ENCODE measurements at places on chromosomes 4 and X.

- DNase-seq = no peak
These were observed 408.6 kb downstream of the FAM47B start for GRCh38 chrX:35351212-35351611.

DNA sequence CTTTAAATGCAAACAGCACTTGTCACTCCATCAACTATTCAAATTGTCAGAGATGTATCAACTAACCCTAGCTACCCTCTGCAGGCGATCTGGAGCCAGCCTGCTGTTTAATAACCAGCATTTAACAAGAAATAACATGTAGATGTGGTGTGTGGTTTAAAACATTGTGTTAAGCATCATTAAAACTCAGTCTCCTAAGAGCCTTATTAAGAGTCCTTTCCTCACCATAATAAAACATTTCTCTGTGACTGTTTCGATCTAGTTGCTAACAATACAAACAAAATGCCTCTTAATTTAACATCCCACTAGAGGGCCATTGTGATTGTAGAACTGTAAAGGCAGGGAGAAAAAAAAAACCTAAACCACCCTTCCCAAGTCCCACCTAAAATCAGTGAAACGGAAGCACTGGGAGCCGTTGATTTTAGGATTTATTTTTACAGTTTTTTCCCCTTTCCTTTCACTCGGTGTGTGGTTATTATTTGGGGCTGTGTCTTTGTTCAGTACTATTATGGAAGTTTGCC lies 708.6 kb downstream of the C4orf33 start:
- DNase-seq = no peak

DNA sequence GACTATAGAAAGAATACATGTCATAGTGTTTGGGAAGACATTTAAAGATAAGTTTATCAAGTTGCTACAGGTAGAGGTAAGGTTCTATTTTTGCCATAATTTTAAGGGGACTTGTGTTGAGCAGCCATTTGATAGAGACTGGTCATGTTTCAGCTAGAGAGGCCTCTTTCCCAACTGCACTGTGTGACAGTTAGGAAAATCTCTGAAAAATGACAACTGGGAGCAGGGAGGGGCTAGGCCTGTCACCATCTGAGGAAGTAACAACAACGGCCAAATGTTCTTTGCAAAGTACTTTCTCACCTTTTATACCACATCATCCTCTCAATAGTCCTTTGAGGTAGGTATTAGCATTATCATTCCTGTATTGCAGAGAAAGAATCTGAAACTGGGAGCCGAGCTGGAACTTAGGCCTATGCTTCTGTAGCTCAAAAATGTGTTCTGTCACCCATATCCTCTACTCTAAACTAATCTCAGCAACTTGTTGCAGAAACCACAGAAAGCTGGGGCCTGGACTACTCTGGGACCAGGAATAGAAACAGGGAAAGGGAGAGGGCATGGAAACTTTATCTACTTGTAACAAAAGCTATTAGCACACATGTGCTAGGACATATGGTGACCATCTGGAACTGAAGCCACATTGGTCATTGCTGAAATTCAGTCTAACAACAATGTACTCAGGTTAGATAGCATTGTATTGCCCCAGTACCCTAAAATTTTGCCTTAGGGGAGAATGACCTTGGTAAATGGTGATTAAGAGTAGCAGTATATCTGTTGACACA lies 198.9 kb downstream of the MID1IP1 start:
- DNase-seq = no peak

- no peak for DNase-seq
These were observed 365.7 kb downstream of the PPP3CA start for GRCh38 chr4:100981447-100982204.

- DNase-seq = no peak
These were observed 10.0 kb upstream of the CC2D2A start for GRCh38 chr4:15459706-15460105.

GRCh38 chr4:679104-679481 lies 4.8 kb downstream of the MYL5 start:
- no peak for DNase-seq

DNA sequence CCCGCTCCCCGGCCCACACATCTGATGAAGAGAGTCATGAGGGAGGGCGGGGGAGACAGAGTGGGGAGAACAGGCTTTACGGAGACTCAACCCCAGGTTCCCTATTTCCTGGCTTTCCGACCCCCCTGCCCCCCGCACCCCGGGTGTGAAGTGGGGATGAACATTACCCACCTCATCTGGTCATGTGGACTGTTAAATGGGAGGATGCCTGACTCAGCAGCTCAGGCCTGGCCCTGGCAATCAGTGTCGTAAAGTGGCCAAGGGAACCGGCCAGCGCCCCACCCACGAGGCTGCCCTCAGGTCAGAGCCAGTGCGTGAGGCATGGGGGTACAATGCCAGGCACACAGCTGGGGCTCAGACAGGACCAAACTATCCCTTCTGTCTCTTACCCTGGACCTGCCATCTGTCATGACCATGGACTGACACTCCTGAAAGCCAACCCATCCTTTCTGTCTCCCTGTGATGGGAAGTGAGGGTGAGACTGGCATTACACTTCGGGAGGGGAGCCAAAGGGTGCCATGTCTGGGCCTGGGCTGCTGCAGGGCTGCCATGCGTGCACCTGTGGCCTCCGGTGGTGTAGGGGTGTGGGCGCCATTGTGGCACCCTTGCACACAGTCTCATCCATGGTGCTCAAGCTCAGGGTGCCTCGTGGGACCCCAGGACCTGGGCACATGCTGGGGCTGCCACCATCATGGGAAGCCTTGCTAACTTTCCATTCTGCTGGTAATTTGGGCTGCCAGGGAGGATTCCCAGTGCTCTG lies 106.1 kb upstream of the PSAPL1 start:
- DNase-seq = no peak

DNA sequence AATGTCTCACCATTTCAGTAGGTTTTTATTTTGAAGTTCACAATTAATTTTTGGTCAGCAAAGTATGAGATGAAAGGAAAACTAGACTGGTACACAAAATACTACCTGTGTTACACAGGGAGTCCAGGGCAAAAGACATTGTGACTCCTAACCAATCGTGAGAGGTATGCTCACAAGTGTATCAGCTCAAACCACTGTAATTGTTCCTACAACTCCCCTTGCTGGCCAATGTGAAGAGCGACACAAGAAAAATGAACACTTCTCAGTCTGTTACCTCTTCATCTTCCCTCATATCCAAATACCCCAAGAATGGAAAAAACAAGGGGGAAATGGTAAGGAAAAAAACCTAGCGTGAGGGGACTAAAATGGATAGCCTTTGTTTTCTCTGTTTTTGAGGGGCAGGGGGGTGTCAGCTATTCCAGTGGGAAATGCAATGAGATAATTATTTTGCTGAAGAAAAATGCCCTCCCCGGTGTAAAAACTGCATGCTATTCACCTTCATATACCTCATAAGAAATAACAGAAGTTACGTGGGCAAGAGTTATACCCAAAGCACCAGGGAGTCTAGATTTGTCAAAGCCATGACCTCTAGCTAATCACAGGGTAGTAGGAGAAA lies 30.6 kb upstream of the NSUN7 start:
- no peak for DNase-seq

GRCh38 chrX:24424948-24425347 lies 40.1 kb upstream of the PDK3 start:
- no peak for DNase-seq

- DNase-seq = no peak
These were observed 16.9 kb downstream of the CXCL3 start for GRCh38 chr4:74021601-74022000.

All from stimulated activated CD8-positive, alpha-beta memory T cell treated with anti-CD3 and anti-CD28 coated beads, Interleukin-4, amount 100 ng/mL, for 24 hours (primary cell).